ENCODE measurements at places on chromosomes 5 and 9. TPM values are rescaled to one million over a fixed set of nuclear protein-coding genes. Genes with fewer than 3 reads are reported as not detected.

PTGDS gene
- total RNA-seq = 1,323 TPM

TAF11L10 gene
- total RNA-seq = not detected

PCSK1 gene
- total RNA-seq = 0.27 TPM

DNA sequence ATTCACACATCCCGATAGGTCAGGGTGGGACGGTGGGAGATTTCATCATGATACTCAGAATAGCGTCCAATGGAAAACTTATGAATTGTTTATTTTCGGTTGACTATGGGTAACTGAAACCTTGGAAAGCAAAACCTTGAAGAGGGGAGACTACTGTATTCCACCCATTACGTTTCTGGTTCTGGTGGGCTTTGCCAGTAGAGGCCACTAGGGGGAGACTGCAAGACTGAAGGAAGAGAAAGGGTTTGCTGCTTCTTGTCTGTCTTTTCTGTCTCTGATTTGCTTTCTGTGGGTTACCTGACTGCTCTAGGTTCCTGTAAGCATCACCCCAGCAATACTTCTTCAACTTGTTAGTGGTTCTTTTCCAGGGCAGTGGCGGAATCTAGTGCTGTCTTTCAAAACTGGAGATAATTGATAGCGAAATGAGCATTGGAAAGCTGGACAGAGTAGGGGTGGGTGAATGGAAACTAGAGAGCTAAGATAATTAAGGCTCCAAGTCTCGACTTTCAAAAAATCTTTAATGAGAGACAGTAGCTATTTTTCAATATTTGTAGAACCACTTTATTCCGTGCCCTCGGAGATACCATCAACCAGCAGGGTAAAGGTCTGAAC lies 27.0 kb downstream of the GRIN3A start:
- no peak for DNase-seq

DNA sequence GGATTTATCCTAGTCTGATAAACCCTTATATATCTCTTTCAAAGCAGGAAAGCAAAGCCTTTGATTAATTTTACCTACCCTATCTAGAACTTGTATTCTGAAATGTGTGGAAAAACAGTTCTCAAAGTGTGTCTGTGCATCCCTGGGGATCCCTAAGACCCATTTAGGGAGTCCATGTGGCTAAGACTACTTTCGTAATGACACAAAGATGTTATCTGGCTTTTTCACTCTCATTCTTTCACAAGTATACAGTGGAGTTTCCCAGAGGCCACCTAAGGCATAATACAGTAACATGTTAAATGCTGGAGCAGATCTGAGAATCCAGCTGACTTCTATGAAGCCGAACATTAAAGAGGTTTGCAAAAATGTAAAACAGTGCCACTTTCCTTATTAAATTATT lies 54.3 kb upstream of the TNFSF15 start:
- DNase-seq = no peak

GRCh38 chr5:34715711-34716110 lies 59.6 kb downstream of the RAI14 start:
- no peak for DNase-seq

DNA sequence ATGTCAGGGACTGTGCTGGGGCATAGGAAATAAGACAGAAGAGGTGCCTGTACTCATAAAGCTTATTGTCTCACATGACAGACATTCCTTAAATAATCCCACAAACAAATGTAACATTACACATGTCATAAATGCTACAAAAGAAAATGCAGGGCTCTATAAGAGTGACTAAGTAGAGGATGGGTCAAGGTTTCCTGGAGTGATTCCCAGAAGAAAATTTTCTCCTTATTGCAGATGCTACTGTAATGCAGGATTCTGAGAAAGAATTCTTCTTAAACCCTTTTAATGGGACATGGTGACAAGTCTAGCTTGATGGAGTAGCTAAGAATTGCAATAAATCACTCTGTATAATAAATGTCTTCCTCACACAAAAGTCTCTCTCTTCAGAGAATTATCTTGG lies 55.7 kb downstream of the SH3TC2 start:
- no peak for DNase-seq

DNA sequence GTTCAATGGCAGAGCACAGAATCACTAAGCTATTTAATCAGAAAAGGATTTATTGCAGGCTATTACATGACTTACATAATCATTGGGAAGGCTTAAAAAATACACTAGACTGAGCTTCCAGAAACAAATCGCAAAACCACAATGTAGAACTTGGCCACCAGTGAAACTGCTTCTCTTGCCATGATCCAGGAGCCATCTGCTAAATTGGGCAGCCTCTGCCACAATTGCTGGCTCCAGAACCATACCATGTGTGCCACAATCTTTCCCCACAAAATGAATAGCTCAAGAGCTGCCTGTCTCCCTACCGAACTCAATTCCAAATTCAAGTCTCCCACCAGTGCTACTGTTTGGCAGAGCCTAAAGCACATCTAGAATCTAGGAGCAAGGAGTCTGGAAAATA lies 9.8 kb upstream of the ERAP1 start:
- no peak for DNase-seq

Data from cardiac septum (tissue), 1 donor.